ENCODE measurements at places on chromosomes 16 and 17.
A peak's percentile ranks its signal among the peaks of the same experiment; 100 is the strongest.

DNA sequence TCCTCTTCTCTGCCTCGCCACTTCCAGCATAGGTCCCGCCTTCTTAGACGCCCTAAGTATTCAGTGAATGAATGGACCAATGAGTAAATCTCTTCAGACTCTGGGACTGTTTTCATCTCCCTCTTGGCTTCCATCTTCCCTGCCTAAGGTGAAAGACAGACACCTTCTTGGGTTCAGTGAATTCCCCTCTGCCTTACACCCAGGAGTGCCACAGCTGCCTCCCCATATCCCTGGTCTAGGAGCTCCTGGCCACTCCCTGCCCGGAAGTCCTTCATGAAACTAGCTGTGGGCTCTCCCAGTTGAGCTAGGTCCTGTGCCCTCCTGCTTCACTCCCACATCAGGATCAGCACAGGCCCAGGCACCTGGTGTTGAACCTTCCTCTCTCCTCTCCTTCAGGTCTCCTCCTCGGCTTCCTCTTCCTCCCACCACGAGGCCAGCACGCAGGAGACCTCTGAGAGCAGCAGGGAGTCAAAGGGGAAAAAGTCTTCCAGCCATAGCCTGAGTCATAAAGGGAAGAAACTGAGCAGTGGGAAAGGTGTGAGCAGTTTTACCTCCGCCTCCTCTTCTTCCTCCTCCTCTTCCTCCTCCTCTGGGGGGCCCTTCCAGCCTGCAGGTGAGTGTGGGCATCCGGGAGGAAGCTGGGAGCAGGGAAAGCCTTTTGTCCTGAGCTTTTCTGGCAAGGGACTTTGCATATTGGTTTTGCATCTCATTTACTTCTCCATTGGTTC lies 10.3 kb downstream of the MLLT6 start:
- no peak for DNase-seq

DNA sequence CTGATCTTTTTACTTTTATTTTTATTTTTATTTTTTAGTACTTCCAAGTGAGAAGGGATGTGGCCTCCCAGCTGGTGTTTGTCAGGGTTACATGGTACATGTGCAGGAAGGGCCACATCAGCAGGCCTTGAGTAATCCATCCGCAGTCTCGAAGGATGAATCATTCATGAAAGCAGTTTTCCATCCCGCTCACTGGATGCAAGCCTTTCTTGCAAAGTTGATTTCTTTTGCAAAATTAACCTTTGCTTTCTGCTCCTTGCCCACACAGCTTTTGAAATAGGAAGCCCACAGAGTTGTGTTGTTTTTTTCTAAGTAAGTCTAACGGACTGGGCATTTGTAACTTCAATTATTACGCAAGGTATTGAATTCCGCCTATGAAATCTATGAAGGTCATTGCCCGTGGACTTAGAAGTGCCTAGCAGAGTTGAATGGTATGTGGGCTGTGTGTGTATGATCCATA lies 157.4 kb downstream of the PRKCA start:
- peak; percentile 94 for DNase-seq

DNA sequence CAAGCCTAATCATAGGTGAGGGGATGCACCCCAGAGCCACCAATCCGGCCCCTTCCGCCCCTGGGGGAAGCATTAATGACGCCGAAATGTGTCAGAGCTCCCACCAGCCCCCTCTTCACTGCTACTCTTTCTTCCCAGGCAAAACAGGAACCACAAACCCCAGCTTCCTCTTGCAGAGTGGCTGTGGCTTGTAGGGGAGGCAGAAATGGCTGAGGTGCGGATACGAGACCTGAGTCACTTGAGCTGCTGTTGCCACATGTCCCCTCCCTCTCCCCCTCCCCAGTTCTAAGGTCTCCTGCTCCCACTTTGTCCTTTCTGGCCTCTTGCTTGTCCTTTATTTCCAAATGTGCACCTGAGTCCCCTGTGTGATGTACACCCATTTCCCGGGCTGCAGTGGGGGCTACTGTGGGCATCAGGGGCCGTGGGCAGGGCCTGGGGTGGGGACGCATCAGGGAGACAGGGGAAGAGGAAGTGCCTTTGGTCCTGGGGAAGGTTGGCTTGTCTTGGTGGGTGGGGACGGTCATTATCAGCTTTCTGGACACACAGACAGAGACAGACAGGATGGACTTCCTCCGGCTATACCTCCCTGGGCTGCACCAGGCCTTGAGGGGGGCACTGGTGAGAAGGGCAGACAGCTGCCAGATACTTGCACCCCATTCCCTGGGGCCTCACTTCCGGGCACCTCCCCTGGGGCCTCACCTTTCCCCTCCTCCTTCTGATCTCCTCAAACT lies at the start of gene APOBR:
Gene APOBR (plus strand): TSS at position 523 of the 731 bp plus-strand sequence. CDS start 39 bp downstream, at position 562.
- DNase-seq, result peak; percentile 98

DNA sequence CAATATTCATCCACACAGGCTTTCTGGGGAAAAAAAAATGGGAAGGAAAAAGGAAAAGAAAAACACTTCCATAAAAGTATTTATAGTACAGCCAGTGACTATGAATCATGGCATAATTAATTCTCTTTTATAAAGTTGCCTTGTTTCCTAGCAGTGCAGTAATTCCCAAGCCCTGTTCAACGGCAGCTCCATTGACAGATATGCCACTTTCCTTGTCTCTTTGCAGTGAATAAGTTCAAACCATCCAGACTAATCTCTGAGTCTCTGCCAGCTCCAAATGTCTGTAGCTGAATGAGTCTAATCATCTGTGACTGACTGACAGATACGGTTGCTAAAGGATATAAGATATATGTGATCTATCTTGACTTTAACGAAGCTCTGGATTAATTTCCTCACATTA lies 52.9 kb upstream of the KCNJ16 start:
- no peak for DNase-seq

GRCh38 chr17:80845863-80846671 lies 145.6 kb upstream of the CHMP6 start:
- DNase-seq, result no peak

GRCh38 chr16:57175896-57176295 lies 9.9 kb downstream of the PSME3IP1 start:
- no peak for DNase-seq

DNA sequence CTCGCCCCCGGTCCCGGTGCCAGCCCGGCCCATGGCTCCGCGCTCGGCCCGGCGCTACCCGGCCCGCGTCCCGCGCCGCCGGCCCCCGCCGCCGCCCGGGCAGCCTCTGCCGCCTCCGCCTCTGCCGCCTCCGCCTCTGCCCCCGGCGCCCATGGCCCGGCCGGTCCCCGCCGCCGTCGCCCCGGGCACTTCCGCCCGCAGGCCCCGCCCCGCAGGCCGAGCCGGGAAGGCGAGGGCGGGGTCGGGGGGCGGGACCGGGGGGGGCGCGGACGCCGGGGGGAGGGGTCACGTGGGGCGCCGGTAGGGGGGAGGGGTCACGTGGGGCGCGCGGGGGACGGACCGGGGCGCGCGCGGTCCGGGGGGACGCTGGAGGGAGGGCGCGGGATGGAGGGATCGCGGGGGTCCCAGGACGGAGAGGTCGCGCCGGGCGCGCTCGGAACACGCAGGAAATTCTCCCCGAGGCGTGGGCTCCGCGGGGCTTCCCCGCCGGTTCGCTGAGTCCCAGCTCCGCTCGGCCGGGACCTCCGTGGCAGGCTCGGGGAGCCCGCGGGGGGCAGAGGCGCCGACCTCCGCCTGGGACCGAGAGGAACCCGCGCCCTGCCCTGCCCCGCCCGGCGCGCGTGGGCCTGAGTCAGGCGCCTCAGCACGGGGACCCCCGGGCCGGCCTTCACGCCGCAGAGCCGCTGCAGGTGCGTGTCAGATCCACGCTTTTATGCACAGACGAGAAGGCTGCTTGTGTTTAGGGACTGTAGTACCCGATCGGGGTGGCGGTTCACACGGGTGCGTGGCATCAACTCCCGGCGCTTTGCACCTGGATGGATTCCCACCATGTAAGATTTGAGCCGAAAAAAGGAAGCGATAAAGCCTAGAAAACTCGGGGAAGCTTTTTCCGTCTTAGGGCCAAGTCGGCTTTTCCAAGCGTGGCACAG lies at the start of gene PGAP6:
Gene PGAP6 (minus strand): TSS at position 190 of the 929 bp plus-strand sequence. CDS start 157 bp downstream, at position 33.
- peak; percentile 72 for DNase-seq

- no peak for DNase-seq
These were observed 1.5 kb downstream of the SRCAP start for GRCh38 chr16:30700491-30700890.

DNA sequence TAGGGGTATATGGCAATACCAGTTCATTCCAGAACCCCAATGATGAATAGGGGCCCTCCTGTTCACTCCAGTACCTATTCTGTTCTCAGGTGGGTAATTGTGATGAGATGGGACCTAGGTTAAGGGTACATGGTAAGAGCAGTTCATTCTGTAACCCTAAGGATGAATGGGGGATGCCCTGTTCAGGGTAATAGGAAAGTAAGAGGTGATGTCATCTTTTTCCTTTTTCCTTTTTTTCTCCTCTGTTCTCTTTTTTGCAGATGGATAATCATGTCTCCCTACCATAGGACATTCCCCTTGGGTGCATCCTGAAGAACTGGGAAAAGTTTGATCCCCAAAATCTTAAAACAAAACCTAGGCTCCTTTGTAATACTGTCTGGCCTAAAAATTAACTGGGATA lies 25.0 kb upstream of the SLC6A2 start:
- no peak for DNase-seq
